H4 (cell line): ENCODE measurements at places on chromosomes 5 and 9. TPM values are rescaled to one million over a fixed set of nuclear protein-coding genes. Genes with fewer than 3 reads are reported as not detected.
A peak's percentile ranks its signal among the peaks of the same experiment; 100 is the strongest.

Gene ADAMTS19
- 39.3 and 45.1 TPM in 2 replicates for total RNA-seq

DNA sequence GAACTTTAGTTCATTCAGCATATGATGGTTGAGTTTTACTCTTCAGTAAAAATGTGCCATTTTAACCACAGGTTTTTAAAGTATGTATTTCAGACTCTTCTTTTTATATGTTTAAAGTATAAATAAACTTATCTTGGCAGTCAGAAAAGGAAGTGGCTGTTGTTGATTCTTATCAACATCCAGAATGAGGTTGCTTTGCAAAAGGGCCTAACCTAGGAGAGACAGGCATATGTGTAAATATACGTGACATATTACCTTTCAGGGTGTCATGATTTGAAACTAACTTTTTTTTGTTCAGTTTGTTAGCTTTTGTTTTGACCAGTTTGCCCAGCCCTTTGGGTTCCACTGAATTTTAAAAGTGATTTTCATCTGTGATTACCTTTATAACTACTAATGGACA, 7.4 kb downstream of the SMARCA2 start:
- DNase-seq = no peak

Gene NSG2
- not detected in 2 replicates for total RNA-seq

Gene CDKN2A
- 0.39 and 0.68 TPM in 2 replicates for total RNA-seq

DNA sequence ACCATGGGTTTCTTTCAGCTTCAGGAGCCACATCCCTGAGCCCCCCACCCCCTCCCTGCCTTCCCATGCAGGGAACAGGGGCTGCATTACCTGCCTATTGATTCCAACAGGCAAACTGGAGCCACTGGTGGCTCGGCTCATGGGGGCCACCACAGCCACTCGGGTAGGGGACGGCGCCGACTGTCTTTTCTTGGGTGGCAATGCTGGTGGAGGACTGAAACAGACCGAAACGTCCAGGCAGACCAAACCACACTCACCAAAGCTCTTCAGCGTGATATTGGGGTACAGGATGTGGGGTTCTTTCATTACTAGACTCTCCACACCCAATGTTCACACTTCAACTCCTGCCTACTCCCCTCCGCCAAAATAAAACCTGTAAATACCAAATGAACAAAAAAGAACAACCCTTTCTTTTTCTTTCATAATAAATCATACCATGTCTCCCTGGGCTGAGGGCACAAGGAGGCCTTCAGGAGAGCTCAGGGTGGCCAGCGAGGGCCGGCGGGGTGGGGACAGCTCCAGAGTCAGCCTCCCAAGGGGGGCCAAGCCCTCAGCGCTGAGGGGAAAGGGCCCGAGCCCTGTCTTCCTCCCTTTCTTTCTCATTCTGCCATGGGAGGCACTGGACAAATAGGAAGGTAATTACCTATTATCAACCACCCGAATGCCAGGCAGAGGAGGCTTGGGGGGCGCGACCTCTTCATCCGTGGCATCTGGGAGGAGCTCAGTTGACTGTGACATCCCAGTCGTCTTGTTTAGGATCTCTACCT, 83.3 kb downstream of the PRRT1B start:
- no peak for DNase-seq

GRCh38 chr5:123664961-123665360, 153.0 kb downstream of the CSNK1G3 start:
- DNase-seq = no peak

DNA sequence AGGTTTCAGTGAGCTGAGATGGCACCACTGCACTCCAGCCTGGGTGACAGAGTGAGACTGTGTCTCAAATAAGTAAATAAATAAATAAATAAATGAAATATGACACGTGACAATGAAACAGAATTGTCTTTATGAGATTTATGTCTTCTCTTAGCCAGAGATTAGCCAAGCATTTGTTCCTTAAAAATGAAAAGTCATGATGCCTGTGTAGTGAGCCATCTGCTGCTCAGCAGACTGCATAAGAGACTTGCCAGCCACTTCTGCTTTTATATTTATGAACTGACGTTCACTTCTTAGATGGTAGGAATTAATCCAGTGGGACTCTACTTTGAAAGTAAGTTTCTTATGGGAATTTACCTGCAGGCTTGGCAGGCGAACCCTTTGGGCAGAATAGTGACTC, 227.4 kb downstream of the NR3C1 start:
- DNase-seq = no peak

- no peak for DNase-seq
These were observed 290.0 kb upstream of the PIK3R1 start for GRCh38 chr5:67925511-67925910.

Gene MACIR
- total RNA-seq = 16.6 and 21.1 TPM in 2 replicates

DNA sequence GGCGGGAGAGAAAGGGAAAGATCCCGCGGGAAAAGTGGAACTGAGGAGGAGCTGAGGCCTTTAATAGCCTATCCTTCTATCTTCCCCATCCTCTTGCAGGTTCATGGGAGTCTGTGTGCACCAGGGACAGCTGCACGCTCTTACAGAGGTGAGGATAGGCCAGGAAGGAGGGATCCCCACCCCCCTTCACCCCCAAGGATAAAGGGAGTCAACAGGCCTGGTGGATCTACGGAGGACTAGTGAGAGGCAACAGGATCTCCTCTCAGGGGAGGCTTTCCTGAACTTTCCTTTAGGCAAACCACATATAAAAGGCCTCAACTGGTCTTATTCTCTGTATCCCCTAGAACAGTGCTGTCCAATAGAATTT, 1.1 kb downstream of the TESK1 start:
- DNase-seq = no peak

Gene PCDHGB1
- 0.43 and 3.1 TPM in 2 replicates for total RNA-seq

- DNase-seq = no peak
These were observed 238.0 kb downstream of the HSPA4 start for GRCh38 chr5:133289686-133290367.

GRCh38 chr9:100011062-100011681, 87.6 kb downstream of the ERP44 start:
- peak; percentile 55 for DNase-seq

Gene TRPM6
- total RNA-seq = 0.12 and 0.29 TPM in 2 replicates

DNA sequence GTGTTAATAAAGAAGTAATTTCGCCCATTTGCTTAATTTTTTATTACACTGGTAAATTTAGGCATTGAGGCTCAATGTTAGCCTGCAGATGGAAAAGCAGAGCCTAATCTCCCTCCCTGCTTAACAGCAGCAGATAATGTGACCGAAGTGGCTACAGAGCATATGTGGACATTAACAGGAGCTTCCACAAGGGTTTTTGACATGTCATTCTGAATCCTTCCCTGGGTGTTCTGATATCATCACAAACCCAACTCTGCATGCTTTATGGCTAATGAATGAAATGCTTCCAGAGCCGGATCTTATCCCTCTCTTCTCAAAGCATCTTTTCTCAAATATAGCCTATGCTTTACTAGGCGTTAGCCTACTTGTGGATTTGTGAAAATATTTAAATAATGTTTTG, 208.6 kb downstream of the CAAP1 start:
- DNase-seq = no peak

DNA sequence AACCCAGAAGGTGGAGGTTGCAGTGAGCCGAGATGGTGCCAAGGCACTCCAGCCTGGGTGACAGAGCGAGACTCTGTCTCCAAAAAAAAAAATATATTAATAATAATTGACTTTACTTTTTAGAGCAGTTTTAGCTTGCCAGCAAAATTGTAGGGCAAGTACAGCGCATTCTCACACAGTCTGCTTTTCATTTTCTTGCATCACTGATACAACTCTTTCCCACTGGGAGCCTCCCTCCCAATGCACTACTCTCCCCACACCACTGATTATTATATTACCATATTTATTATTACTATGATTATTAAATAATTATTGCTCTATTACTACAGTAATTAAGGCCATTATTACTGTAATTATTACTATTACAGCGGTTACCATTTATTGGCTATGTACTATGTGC, 212.8 kb downstream of the GNA14 start:
- DNase-seq = no peak
